GM10248 (cell line): ENCODE measurements at places on chromosomes 4 and X.

- no peak for DNase-seq
Measured at GRCh38 chrX:20254712-20255299, 11.9 kb downstream of the RPS6KA3 start.

DNA sequence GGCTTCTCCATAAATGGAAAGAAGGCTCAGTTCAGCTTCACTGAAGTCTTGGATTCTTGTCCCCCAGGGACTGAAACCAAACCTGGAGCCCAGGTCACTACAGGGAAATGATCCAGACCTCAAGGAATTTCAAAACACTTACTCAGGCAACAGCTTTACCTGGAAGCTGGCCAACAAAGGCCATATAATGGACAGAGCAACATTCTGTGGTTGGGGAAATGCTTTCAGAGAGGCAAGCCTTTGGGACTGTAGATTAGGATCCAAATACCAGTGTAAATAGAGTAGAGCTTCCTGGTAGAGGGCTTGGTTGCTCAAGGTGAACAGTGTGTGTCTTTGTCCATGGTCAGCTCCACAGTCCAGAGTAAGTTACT, 57.0 kb upstream of the PROM1 start:
- no peak for DNase-seq

GRCh38 chr4:44446191-44446590, 2.4 kb downstream of the KCTD8 start:
- no peak for DNase-seq

- no peak for DNase-seq
Measured at GRCh38 chrX:9785944-9786797, at the start of gene SHROOM2. Gene SHROOM2 (plus strand): TSS chrX:9786429. CDS start chrX:9786546, 117 bp downstream.

GRCh38 chrX:129997086-129997485, 14.7 kb downstream of the BCORL1 start:
- no peak for DNase-seq

DNA sequence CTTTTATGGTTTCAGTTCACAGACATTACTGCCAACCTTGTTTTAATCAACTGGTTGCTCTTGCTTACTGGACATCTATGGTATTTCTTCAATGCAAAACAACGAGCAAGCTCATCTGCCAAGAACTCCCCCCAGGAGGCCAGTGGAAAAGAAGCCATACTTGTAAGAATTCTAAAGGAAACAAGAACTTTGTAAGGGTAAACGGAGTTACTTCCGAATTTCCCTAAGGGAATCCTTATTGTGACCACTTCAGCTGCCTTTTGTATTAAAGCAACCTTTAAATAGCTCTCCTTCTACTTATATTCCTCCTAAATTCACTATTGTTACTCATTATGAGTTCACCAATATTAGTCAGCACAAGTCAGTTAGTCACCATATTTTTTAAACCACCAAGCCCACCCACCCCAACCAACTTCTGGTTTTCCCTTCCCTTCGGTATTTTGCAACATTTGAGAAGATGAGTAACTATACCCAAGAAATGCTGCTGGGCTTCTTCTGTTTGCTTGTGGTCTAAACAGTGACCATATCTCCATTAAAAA, 602.8 kb upstream of the DIPK2B start:
- no peak for DNase-seq

DNA sequence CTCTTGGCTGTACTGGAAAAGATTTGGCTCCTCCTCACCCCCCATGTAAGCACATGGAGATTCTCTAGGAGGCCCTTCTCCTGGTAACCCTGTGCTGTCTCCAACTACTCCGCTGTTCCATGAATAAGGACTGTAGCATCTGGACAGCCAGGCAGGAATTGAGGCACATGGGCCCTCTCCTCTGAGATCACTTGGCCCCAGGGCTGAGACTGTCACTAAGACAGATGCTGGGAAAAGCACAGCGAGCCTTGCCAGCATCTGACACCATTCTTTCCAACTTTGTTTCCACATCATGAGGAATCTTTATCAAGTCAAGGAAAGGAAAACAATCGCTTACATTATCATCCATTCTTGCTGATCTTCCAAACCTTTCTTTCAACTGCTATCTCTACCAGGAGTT, 222.6 kb upstream of the INTU start:
- no peak for DNase-seq

DNA sequence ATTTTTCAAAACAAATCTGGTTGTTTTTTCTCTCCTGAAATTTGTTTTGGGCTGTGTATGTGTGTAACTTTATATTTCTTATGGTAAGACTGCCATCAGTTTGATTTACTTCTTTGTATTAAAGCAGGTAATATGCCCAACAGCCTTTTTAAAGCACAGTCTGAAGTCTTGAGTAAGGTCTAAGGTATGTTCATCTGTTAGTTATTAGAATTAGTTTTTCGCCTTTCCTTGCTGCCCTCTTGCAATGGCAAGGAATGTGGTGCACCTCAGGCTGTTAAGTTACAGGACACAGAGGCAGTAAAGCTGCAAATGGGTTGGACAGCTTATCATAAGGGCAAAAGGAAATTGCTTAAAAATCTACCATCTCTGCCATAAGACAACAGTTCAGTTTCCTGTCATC, 71.8 kb downstream of the METTL14 start:
- DNase-seq: no peak

- DNase-seq: no peak
Measured at GRCh38 chr4:155077452-155078229, 130.8 kb upstream of the NPY2R start.

GRCh38 chr4:41822325-41822724, 73.8 kb upstream of the PHOX2B start:
- DNase-seq: no peak

GRCh38 chrX:134782796-134783195, 124.5 kb upstream of the PLAC1 start:
- no peak for DNase-seq

DNA sequence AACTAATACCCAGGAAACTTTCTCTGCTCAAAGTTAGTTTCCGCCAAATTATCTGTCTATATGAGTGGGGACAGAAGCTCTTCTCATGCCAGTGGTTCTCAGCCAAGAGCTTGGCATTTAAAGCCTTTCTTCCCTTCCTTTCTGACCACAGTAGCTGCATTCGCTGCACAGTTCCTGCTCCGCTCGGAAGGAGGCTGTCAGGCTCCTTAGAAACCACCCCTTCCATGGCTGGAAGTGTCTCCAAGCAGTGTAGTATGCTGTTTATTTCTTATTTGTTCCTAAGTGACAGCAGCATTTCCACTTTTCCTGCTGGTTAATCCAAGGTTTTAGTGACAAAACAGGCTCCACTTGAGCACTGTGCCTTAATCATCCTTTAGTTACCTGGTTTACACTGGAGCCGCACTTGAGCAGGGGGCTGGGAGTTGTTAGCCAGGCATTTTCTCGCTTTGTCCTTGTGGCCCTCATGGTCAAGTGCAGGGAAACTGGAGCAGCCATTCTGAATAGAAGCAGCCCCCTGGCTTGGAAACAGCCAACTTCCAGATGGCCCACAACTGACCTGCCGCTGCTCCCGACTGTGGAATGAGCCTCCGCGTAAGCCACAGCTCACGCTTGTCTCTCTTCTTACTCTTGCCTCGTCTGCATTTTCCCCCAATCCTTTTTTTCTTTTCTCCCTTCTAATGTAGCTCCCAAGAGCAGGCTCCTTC, 739.4 kb upstream of the TENM3 start:
- no peak for DNase-seq

GRCh38 chrX:103356858-103357257, 552 bp downstream of the TCEAL9 start:
- DNase-seq: no peak

GRCh38 chr4:2583517-2583916, 47.1 kb downstream of the FAM193A start:
- no peak for DNase-seq

DNA sequence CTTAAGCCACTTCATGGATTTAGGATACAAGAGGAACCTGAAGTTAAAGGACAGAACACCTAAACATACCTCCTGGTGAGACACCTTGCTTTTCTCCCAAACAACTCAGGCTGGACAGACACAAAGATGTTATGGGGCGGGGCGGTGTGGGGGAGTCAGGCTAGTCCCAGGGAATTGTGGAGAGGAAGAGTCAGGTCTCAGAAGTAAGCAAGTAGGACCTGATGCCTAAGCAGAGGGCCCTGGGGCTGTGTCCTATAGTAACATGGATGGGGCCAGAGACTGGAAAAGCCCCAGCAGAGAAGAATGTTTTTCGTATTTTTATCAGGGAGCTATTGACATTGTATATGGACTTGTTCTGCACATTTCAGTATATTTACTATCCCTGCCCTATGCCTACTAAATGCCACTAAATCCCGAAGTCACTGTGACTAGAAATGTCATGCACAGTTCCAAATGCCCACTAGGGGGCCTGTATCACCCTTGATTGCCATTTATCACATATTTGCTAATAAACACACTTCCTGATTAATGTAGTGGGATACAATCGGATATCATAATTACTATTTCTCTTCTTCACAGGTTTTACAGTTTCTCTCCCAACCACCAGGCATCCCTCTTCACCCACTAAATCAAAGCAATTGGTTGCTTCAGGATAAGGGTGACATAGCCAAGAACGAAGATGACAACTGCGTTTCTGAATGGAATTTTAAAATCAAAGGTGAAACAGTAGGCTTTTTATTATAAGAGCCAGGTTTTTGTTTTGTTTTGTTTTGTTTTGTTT, 23.8 kb upstream of the ARHGAP10 start:
- DNase-seq: peak; percentile 52

GRCh38 chr4:21801661-21802385, 146.7 kb downstream of the KCNIP4 start:
- DNase-seq: no peak

DNA sequence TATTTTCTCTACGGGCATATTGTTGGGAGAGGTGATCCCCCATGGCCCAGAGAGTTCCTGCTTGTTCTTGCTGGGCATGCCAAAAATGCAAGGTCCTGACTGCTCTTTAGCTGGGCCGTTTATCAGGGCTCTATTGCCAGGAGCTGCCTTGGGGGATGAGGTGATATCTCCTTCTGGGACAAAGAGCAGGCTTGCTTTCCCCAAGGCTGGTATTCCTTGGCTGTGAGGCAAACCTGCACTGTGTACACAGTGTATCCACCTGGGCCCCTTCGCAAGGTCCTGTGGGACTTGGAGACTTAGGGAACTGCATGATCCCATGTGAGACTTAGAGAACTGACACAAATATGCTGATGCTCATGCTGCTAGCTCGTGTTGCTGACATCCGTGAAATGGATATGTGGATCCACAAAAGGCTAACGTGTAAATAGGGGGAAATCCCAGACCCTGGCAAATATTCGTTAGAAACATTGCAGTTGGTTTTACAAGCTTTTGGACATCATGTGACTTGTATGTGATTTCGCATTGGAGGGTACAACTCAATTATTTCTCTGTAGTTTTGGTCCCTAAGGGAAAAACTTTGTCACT, 24.4 kb upstream of the ZFX start:
- DNase-seq: no peak

GRCh38 chr4:38002451-38003071, 42.4 kb downstream of the PTTG2 start:
- DNase-seq: no peak

DNA sequence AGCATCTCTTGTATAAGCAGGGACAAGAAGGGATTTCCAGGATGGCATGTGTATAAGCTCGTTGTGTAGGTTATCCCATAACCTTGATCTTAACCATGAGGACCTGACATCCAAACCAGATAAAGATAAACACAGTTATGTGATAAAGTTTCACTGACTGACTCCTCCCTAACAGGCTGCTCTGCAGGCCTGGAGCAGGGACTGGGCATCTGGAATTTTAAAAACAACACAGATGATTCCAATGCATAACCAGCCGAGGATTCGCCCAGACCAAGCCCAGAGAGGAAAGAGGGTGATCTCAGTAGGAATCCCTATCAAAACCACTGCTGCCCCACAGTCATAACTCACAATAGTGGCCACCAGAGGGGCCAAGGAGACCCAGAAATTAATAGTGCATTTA, 22.7 kb downstream of the KLF3 start:
- no peak for DNase-seq

DNA sequence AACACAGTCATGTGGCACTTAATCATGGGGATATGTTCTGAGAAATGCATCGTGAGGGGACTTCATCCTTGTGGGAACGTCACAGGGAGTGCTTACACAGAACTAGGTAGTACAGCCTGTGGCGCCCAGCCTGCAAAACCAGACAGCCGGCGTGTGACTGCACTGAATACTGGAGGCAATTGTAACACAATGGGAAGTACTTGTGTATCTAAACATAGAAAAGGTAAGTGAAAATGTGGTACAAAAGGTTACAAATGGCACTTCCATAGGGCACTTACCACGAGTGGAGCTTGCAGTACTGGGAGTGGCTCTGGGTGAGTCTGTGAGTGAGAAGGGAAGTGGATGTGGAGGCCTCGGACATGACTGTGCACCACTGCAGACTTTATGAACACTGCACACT, 5.2 kb downstream of the TLR3 start:
- no peak for DNase-seq

- peak; percentile 25 for DNase-seq
Measured at GRCh38 chr4:122584519-122584918, 36.3 kb downstream of the IL21 start.

DNA sequence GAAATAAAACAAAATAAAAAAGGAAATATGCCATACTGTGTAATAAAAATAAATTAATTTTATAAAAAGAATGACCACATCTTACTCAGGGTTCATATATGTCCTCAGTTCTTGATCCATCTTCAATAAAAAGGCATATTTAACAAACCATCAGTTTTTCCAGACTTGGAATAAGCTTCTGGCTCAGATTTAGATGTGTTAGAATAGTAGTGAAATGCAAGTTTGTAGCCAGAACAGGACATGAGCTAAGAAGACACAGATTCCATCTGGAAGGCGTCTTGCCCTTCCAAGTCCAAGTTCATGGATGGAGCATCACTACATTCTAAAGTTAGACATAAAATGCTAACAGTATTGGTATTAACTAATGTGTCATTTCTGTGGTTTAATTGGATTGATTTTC, 10.3 kb upstream of the LSM6 start:
- DNase-seq: no peak

- DNase-seq: no peak
Measured at GRCh38 chr4:59238212-59238611, 1961.9 kb upstream of the ADGRL3 start.

DNA sequence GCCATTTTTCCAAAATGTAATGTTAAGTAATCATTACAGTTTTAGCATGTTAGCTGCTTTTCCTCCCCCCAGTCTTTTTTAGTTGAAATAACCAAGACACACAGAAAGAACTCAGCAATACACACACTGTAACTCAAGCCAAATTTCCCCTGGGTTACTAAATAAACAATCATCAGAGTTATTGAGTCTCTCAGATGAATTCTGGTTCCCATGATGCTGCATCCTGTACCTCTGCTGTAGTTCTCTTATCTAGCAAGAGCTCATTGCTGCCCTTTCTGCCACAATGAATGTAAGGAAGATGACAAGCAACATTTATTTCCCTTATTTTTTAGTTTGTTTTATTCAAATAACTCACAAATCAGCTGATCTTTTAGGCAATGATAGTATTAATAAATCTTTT, 185.1 kb downstream of the ARHGAP6 start:
- no peak for DNase-seq
